ENCODE measurements at places on chromosomes 1 and 21.

DNA sequence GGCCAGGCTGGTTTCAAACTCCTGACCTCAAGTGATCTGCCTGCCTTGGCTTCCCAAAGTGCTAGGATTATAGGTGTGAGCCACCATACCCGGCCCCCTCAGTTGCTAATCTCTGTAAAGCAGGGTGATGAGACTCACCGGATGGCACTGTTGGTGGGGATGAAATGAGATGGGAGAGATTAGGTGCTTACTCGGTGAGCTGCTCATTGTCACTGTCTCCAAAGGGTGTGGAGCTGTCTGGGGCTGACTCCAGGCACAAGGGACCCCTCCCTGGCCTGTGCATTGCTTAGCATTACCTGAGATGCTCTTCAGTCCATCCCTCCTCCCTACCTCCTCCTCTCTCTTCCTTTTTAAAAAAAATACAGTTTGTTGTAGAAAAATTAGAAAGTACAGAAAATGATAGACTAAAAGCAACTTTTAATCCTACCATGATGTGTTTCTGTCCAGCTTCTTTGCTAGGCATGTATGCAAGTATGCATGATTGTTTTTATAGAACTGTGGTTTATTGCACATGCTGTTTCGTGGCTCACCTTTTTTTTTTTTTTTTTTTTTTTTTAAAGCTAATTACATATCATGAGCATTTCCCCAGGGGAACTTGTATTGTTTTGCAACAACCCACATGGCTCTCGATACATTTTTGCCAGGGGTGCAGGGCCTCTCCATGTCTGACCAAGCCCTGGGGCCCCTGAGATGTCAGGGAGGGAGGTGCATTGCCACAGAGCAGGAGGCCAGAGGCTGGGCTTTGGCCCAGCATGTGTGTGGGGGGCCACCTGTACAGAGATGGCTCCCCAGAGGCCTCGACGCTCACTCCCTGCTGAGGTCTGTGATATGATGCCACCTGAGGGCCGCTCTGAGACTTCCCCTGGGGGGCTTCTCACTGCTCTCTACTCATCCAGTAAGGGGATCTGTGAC lies 55.4 kb downstream of the ARHGEF10L start:
- no peak for DNase-seq

GRCh38 chr1:44314452-44314851 lies 40.6 kb downstream of the ERI3 start:
- DNase-seq = no peak

DNA sequence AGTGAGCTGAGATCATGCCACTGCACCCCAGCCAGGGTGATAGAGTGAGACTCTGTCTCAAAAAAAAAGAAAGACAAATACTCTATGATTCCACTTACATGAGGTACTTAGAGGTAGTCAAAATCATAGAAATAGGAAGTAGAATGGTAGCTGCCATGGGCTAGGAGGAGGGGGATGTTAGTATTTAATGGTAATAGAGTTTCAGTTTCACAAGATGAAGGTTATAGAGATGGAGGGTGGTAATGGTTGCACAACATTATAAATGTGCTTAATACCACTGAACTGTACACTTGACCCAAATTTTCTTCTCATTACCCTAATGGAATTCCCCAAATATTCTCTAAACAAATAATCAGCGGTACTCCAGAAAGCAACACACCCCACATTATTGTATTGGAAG lies 12.8 kb downstream of the EIF2B3 start:
- DNase-seq = no peak

- no peak for DNase-seq
These were observed 28.2 kb downstream of the RNF220 start for GRCh38 chr1:44433209-44433608.

DNA sequence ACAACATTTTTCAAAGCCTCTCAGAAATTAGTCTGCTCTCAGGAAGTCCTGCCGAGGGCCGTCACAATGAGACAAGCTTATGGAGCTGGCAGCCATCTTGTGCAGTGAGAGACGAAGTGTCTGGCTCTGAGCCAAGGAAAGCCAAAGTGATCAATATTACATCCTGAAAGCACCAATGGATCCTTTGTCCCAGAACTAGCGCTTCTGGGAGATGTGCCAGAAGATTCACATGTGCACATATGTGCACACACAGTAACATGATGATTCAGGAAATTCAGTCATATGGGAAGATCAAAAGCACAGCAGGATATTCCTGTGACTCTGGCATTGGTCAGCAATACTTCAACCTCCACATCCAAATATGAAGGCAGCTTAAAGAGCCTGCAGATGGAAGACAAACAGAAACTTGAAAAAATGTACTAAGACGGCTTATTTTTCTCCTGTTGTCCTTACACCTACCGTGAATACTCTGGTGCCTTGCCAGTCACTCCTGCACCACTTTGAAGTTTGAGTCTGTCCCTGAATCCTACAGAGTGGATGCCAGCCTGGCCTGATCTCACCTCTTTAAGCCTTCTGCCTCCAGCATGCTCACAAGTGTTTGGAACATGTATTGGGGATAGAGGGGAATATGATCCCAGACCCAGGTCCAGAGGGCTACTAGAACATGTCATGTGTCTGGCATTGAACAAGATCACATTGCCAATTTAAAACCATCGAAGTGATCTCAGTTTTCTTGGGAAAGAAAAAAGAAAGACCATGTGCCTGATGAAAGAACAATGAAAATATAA lies 44.5 kb upstream of the PRRX1 start:
- no peak for DNase-seq

GRCh38 chr1:168926236-168926635 lies 180.3 kb upstream of the ATP1B1 start:
- DNase-seq = no peak

- no peak for DNase-seq
These were observed 4.7 kb downstream of the SNAPIN start for GRCh38 chr1:153663211-153663610.

- DNase-seq = no peak
These were observed 138.5 kb downstream of the ZSCAN20 start for GRCh38 chr1:33610864-33611455.

- no peak for DNase-seq
These were observed 8.9 kb downstream of the CD244 start for GRCh38 chr1:160853754-160854153.

DNA sequence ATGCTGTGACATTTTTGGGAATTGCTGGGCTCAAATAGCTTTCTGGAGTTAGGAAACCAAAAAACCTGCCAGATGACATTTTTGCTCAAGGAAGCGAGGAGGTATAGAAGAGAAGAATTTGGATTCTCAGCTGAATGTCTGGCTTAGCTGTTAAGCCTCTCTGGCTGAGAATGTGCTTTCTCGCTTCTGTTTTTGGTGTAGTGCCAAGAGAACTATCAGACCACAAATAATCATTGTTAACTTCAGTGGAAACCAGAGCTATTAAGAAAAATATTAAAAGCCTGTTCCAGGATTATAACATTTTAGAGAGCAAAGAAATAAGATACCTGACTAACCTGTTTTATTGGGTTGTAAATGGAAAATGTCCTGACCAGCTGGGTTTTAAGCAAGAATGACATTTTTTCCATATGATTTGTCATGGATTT lies 39.5 kb upstream of the DIPK1A start:
- DNase-seq = peak; percentile 39

DNA sequence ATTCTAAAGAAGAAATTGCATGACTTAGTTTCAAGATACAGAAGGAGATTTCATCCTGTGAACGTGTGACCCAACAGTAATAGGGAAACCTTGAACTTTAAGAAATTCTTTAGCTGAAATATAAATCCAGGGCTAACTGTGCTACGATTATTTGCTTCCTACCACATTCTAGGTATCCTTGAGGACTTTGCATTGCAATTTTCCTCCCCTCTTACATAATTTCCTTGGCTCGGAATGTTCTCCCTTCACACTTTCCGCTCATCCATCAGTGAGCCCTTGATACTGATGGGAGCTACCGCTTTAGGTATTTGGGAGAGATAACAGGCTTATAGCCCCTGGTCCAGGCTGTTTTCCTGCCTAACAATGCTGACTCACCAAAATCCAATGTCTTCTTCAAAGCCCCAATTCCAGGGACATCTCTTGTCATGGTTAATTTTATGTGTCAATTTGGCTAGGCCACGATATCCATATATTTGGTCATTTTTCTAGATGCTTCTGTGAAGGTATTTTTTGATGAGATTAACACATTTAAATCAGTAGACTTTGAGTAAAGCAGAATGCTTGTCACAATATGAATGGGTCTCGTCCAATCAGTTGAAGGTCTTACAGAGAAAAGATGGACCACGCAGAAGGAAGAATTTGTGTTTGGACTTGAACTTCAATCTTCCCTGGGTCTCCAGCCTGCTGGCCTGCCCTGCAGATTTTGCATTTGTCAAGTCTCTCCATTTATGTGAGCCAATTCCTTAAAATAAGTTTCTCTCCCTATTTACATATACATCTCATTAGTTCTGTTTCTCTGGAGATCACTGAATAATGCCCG lies 121.2 kb downstream of the PTPN14 start:
- no peak for DNase-seq

- no peak for DNase-seq
These were observed 596.3 kb downstream of the LTN1 start for GRCh38 chr21:28396421-28396820.

DNA sequence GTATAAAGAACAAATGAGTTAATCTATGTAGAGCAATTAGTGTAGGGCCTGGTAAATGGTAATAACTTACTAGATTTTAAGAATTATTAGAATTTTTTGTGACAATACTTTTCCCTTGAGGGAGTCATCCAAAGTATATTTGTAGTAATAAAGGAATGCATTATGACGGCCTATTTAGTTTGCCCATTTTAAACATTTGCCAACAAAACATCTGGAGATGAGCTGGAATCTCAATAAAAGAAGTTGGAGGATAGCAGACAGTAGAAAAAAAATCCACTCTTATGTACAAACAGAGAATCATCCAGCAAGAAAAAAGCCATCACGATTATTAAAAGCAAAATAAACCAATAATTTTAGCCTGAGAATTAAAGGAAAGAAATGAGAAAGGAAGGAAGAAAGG lies 567.3 kb upstream of the ADAMTS5 start:
- no peak for DNase-seq

GRCh38 chr1:245079021-245079609 lies 75.7 kb upstream of the KIF26B start:
- peak; percentile 33 for DNase-seq

DNA sequence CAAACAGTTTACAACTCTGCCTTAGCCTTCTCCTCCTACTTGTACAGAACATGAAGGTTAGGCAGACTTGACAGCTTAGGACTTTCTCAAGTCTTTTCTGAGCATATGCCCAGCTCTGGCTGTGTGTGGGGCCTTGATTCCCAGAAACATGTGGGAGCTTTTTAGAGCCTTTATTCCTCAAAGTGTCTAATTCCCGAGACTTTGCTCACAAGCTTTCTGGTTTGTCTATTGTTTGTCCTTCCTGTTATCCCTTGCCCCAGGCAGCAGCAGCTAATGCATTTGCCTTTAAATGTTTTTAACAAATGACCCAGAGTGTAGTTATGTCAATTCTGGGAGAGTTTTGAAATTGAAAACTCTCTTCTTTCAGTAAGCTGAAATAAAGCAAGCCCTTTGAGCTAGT lies 29.2 kb downstream of the ST7L start:
- no peak for DNase-seq

DNA sequence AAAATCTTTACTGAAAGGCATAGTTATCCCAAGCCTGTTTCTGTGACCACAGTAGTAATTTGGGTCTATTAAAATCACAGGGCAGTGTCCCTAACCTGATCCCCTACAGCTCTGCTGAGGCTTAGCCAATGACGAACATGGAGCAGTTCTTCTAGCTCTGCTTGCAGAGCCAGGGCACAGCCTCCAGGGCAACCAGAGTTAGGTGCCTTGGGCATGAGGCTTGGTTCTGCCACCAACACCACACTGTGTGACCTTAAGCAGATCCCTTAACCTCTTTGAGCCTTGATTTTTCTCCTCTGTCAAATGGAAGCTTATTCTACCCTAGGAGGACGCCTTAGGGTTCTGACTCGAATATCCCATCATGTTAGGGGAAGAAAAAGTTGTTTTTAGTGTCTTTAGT lies 86.7 kb upstream of the TLR5 start:
- DNase-seq = no peak

DNA sequence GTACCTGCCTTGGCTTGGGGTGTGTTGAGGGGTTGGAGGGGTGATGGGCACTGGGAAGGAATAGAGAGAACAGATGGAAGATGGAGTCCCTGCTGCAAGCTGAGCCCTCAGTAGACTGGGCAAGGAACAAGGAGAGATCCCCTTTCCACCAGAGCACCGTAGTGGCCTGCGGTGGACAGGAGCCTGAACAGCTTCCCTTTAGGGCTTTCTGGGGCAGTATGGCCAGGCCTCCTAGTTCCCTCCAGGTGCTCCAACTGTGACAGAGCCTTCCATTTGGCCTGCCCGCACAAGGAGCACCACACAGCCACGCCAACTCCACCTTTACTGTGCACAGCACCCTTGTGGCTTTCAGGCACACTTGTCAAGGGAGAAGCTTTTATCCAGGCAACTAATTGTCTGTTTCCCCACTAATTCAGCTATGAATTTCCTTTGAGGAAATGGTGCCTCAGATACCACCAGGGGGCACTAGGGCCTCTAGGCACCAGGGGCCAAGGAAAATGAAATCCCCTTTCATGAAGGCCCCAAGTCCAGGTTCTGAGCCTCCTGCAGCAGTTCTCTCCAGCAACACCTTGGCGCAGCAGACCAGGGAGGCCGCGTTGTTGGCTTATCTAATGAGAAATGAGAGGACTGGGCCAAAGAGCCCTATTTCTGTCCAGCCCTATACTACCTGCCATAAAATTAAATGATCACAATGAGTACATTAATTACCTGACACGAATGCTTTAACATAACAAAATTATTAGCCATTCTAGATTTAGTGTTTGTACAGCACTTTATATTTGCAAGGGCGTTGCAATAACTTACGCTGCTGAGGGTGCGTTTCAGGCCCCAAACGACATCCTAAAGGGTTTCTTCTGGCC lies 23.1 kb upstream of the ERI3 start:
- DNase-seq = peak; percentile 75

- DNase-seq = no peak
These were observed 40.1 kb downstream of the DSTYK start for GRCh38 chr1:205171369-205171768.

- DNase-seq = no peak
These were observed 54.9 kb downstream of the KCNK1 start for GRCh38 chr1:233668725-233669294.

DNA sequence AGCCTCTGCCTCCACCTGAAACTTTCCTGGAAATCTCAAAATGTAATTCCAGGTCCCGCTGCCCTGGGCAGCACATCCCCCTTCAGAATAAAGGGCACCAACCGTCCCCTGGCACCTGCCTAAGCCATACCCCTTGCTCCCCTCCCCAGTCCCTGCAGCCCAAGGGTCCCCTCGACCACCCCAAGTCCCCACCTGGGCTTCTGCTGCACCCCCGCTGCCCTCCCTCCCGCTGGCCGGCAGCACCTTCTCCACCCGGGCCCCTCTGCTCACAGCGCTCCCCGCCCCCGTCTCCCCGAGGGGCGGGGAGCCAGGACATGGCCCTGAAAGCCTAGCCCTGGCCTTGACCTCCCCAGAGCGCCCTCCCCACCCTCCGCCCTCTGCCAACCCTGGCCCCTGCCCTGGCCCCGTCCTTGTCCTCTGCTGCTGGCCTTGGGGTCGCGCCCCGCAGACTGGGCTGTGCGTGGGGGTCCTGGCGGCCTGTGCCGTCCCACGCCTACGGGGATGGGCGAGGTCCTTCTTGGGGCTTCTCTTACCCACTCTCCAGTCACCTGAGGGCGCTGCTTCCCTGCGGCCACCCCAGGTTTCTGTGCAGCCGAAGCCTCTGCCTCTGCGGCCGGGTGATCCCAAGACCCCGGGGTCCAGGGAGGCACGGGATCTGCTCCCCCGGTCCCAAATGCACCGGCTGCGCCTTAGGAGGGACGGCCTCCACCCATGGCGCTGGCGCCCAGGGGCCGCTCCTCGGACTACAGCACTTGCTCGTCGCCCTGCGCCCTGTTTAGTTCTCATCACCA lies 41.7 kb downstream of the WDR4 start:
- DNase-seq = no peak
